ENCODE measurements at places on chromosomes 1 and 21. TPM values are rescaled to one million over a fixed set of nuclear protein-coding genes. Genes with fewer than 3 reads are reported as not detected.

Gene FCGR1A
- total RNA-seq: not detected

Gene AMY2A
- total RNA-seq: not detected

Gene LRRC3
- 2.6 TPM for total RNA-seq

Gene GPR3
- 1.5 TPM for total RNA-seq

Gene SNX7
- total RNA-seq: 0.39 TPM

Gene CALML6
- 0.26 TPM for total RNA-seq

DNA sequence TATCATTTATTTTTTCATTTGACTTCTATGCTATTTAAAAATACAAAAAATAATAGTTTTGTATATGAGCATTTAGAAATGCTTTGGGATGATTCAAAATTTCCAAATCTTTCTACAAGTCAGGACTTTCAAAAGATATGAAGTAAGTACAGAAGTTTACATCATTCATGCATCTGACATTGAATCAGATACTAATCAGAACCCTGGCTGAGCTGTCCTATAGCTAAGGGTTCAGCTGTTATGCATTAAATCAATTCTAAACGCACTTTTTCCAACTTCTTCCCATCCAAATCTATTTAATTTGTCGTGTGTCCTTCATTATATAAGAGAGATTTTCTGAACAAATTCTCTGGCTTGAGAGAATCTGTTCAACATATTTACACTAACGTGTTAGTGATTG is 779.4 kb downstream of the LTN1 start:
- no peak for DNase-seq

DNA sequence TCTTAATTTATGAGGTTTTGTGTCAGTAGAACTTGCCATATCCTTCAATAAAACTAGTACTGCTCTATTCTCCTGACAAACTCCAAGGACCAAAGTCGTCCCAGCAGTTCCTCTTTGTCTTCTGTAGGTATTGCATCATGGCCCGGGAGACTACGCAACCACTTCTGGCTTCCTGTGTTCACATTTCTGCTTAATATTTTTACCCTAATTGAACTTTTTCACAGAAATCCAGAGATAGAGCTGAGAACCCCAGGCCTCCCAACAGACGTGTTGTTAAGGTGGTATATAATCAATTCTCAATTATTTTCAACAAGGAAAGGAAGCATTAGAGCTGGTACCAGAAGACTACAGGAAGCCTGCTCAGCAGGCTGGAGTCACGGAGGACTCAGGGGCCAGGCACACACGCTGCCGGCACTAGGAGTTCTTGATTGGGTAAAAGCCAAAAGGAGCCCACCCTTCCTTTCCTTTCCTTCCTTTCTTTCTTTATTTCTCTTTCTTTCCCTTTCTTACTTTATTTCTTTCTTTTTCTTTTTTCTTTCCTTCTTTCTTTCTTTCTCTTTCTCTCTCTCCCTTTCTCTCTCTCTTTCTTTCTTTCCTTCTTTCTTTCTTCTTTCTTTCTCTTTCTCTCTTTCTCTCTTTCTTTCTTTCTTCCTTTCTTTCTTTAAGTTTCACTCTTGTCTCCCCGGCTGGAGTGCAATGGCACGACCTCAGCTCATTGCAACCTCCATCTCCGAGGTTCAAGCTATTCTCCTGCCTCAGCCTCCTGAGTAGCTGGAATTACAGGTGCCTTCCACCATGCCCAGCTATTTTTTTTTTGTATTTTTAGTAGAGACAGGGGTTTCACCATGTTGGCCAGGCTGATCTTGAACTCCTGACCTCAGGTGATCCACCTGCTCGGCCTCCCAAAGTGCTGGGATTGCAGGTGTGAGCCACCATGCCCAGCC is 173.7 kb downstream of the ZBTB18 start:
- DNase-seq: no peak

DNA sequence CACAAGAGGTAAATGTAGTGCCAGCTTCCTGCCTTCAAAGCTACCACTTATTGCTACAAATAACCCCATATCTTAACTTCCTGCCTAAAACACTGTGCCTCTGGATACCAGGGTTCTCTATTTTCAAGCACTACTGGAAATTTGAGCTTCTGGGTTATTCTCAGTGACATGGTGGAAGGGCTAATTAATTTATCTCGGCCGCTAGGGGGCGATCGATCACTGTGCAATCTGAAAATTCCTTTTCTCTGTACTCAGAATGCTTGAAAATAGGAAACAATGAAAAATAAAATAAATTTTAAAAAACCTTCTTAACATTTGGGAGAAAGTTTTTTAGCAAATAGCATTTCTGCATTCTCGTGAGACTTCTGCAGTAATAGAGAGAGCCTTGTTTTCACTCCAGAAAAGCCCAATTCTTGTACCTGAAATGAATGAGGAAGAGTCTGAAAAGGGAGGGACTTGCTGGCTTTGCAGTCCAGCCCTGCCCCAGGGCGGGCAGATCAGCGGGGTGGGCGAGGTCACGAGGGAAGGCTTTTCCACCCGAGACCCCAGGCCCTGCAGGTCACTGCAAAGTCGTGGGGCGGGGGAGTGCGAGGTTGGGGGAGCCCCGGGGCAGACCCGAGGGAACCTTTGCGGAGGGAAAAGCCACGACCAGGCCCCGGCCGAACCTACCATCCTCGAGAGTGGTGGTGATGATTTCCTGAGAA is 276.7 kb downstream of the PCP4 start:
- DNase-seq: peak; percentile 47

DNA sequence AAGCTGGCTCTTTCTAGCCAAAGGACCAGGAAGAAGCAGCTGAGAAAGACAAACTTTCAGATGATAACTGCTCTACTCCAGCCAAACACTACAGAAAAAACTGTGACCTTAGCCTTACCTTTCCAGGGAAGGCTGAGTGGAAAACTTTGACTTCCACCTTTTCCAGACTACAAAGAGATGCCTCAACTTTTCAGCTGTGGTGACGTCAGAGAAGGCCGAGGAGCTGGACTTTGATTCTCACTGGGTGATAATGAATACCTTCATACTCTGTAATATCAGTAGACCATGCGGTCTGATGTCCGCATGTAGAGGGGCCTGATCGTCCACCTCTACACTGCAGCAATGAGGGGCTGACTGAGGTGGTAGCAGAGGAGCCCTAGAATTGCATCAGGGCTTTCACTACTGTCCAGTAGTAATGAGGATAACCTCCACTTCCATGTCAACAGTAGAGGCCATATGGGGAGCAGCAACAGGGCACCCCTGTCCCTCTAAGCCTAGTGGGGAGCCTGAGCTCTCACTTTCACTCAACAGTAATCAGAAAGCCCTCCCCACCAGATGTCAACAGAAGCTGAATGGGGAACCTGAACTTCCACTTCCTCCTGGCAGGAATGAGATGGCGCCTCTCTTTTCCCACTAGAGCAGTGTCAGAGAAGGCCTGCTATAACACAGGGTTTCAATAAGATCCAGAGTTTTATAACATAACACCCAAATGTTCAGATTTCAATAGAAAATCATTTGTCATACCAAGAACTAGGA is 28.4 kb upstream of the PADI1 start:
- no peak for DNase-seq

- no peak for DNase-seq
These were observed 35.7 kb downstream of the C1orf216 start for GRCh38 chr1:35683012-35683411.

DNA sequence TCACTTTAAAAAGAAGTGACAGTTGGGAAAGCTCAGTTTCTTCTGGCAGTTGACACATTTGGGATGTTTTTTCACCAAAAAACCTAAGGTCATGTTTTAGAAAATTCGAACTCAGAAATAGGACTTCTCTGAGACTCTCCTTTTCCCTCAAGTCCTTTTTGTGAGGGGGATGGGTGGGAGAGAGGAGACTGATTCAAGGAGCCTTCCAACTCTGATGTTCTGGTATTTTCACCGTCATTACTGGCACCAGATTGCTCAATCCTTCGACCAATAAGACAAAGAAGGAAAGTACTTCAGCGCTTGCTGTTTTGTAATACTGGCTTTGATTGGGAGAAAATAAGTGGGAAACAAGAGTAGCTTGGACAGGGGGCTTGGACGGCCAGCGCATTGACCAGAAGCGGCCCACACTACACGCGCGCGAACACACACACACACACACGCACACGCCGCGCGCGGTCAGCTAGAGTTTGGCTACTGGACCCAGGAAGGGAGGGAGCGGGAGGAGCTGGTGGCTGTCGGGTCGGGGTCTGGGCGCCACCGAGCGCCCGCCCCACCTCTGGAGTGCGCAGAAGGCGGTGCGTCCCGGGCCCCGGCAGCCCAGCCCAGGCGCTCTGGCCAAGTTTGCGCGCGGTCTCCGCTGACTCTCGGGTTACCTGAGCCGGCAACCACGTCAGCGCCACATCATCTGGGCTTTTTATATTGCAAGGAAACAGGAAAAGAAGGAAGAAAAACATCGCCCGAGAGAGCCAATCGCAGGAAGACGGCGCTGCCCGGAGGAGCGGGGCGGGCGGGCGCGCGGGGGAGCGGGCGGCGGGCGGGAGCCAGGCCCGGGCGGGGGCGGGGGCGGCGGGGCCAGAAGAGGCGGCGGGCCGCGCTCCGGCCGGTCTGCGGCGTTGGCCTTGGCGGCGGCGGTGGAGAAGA is at the start of gene KCNK1:
Gene KCNK1, plus strand, starts transcription at position 855 of the 921 bp plus-strand sequence. Its CDS starts 66 bp downstream, at position 921.
- peak; percentile 50 for DNase-seq

- no peak for DNase-seq
These were observed 2.0 kb downstream of the KIAA0319L start for GRCh38 chr1:35555212-35555584.

GRCh38 chr1:1778663-1779319 is 521 bp upstream of the NADK start:
- DNase-seq: peak; percentile 87

DNA sequence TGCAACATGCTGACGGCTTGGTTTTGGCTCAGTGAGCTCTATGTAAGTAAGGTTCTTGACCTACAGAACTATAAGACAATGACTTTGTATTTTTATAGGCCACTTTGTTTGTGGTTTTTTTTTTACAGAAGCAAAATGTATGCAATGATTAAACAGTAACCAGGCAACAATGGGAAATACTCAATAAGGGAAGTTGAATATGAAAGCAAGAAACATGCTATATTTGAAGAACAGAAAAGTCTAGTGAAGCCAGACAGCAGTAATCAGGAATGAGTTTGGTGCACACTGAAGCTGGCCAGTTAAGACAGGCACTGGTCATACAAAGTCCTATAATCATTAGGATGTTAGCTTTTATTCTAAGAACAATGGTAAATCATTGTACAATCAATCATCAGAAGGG is 1926.8 kb downstream of the NCAM2 start:
- DNase-seq: no peak

DNA sequence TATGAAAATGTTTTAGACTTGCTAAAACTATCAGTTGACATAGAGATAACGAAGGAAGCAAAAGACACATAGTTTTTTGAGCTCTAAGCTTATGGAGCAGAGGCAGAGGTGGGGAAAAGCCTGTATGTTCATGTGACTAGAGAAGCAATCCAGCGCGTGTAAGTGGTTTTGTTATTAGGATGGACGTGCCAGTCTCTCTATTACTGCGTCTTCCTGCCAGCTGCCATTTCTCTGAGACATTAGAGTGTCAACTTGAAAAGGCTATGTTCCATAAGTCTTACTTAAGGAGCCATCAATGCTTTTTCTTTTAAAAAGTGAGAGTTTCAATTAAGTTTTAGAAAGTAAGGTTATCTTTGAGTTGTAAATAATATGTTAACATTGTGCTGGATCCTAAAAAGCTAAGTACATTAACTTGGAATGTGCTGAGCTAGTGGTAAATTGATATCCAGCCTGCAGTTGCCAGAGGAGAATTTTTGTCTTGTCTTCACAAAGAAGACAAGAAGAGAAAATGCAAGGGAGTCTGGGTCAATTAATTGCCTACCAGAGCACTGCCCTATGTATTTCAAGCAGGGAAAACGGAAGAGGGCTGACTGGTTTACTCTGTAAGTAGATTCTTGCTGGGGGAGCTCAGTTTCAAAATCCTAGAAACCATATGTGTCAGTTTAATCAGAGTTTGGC is 161.8 kb upstream of the B3GALT2 start:
- no peak for DNase-seq

- DNase-seq: no peak
These were observed 27.2 kb downstream of the ERI3 start for GRCh38 chr1:44327679-44328491.

DNA sequence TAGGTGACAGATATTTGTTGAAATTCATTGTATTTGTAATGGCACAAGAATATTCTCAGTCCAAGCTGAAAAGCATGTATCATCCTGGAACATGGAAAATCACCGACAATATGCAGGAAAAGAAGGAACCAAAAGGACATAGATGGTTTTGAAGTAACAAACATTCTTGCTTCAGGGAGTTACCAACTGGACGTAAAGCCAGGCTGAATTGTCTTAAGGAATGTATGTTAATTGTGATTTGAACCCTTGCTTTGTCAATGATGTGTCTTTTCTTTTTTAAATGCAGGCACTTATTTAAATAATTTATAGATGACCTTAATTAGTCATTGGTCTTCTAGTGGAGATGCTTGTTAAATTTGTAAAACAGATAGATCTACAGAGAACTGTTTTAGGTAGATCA is 489.4 kb upstream of the ZP4 start:
- no peak for DNase-seq

- no peak for DNase-seq
These were observed 18.9 kb upstream of the FAM131C start for GRCh38 chr1:16092097-16092922.

DNA sequence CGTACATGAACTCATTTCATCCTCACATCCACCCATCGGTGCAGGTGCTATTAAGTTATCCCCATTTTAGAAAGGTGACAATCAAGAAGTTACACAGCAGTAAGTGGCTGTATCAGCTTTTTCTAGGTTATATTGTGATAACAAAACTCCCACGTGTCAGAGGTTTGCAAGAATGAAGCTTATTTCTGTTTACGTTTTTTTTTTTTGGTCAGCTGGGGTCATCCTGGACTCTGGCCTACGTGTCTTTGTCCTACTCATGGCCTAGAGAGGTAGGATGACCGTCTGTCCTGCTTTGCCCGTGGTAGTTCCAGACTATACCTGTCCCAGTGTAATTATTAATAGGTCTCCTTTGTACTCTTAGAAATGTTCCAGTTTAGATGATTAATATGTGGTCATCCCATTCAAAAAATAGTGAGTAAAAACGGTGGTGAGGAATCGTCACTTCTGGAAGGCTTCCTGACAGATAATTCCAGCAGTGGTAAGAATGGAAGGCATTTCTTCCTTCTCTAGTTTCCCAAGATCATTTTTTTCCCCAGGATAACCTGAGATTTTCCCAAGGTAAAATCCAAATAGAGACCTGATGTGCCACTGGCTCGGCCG is 64.2 kb upstream of the KIF26B start:
- DNase-seq: no peak

GRCh38 chr1:32539584-32540571 is 651 bp downstream of the ZBTB8A start:
- no peak for DNase-seq

DNA sequence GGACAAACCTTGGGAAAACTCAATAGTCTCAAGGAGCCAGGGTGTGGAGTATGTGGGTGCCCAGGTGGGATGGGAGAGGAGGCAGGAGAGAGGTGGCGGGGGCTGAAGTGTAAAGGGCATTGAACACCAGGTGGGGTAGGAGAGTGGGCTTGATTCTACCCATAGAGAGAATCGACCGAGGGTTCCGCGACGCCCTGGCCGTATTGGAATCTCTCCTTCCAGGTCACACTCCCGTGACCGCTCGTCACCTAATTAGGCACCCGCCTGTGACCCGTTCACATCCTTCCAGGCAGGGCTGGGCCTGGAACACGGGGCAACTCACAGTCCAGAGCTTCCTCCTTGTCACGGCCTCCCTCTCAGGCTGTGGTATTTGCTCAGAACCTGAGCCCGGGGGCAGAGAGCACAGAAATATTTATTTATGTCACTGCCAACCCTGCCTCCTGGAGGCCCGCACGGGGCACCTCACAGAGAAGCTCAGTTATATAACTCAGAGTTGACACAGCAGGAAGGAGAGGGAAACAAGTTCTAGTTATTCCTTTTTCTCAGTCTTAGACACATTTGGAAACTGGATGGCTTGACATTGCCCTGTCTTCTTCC is 12.0 kb downstream of the NCMAP start:
- DNase-seq: no peak

GRCh38 chr1:28928314-28928941 is 14.1 kb downstream of the EPB41 start:
- no peak for DNase-seq

Data from activated CD4-positive, alpha-beta memory T cell treated with anti-CD3 and anti-CD28 coated beads for 36 hours (primary cell).